C1 segment of cervical spinal cord (tissue), 14 donors: ENCODE measurements at places on chromosomes 2 and 18.

- no peak for DNase-seq
These were observed 1089.5 kb downstream of the LRP1B start for GRCh38 chr2:141041281-141041680.

- no peak for DNase-seq
These were observed 33.4 kb downstream of the SFXN5 start for GRCh38 chr2:73037947-73038585.

DNA sequence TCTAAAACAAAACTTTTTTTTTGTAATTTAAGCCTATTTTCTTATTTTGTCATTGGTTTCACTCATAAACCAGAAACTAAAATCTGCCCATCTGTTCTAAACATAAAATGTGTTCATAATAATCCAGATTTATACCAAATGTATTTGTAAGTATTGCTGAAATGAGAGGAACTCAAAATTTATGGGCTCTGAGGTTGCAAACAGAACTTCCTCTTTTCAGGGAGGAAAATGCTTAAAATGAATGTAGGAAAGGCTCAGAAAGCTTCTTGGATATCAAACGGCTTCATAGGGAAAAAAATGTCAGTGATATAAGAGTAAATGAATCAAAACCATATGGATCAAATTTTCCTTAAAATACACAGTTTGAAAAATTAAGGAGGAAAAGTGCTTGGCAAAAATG, 83.9 kb downstream of the PAX3 start:
- DNase-seq, result no peak

DNA sequence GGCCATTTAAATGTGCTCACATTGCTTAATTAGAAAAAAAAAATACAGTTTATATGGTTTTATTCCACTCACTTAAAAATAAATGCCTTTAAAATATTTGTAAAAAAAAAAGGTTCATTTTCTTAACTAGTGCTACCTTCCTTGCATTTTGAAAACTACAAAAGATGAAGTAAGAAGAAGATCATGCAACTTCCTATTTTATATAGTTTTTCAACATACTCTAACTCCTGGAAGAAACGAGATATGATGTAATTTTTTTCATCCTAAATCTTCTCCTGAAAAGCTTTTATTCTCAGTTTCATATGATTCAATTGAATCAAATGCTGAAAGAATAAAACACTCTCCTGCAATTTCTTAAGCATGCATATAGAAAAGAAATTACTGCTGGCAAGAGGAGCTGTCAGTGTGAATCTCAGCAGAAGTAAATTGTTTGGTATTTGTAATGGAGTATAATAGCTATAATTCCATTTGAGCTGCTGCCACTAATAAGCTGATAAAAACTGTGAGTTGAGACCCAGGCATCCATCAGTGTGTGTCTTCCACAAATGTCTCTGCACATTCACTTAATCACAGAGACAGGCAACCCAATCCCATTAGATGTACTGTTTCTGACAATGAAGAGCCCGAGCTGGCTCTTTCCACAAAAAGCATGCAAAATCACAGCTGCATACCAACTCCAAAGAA, 3.7 kb downstream of the FTCDNL1 start:
- DNase-seq, result no peak

GRCh38 chr18:44887227-44887631, 206.5 kb downstream of the SETBP1 start:
- no peak for DNase-seq

DNA sequence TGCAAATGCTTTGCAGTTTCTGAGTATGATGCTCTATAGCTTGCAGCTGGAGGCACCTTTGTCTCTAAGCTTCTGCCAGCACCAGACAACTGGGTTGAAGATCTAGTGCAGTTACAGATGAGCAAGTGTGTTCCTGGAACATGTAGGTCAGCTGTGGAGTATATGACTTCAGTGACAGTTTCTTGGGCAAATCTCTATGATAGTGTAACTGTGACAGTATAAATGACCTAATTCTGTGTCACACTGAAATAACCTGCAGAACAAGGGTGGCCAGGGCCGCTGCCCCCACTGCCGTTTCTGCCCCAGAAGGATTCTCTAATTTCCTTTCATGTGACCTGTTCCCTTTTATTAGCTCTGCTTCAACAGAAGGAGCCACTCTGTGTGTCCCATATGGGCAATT, 145.3 kb upstream of the DAPL1 start:
- DNase-seq, result no peak

DNA sequence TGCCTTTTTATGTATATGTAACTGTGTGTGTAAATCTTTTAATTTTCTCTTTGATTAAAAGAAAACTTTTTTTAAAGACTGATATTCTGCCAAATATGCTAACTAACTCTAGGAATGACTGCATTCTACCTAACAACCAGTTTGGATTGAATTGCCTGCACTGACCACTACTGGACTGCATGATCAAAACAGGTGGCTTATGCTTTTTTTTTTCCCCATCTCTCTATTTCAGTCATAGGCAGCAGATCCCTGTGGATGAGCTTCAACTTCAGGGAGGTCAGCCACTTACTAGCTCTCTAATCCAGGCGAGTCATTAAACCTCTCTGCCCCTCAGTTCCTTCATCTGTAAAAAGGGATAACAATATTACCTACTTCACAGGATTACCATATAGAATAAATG, 138.6 kb upstream of the SERTAD2 start:
- no peak for DNase-seq

DNA sequence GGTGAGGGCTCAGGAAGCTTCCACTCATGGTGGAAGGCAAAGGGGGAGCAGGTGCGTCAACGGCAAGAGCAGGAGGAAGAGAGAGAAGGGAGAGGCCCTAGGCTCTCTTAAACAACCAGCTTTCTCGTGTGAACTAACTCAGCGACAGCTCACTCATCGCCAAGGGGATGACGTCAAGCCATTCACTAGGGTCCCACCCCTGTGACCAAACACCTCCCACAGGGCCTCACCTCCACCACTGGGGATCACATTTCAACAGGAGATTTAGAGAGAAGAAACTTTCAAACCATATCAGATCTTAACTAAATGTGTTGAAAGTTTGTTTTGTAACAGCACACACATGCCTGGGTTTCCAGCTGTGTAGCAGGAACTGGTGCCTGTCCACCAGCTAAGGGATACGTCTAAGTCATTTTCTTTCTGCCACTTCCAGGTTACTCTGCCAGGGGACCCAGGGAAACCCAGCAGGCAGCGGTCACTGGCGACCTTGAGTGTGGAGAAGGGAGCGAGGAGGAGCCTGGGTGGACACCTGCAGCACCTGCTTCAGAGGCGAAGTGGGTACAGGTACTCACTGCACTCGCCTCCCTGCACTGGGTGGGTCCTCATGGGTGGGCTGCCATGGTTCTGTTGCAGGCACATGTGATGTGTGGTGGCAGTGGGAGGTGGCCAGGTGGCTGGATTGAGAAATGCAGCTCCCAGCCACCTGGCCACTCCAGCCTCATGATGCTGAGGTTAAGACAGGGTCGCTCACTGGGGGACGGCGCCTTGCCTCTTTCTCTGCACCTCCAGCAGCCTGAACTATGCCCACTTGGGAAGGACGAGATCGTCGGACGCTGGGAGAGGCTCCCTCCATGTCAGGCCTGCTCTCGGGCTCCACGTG, 8.4 kb upstream of the GPC1 start:
- DNase-seq, result no peak

DNA sequence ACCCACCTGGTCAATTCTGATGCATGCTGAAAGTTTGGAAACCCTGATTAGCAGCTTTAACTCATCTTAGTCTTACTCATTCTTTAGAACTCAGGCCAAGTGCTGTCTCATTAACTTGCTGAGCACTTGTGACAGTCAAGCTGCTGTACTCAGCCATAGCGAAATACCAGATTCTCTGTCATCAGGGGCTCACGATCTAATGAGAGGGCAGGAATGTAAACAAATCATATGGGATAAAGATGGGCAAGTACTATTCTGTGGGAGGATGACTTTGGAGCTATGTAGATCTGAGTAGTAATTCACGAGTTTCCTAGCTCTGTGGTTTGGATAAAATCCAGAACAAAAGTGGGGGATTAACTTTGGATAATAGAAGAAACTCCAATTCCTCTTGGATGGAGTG, 376.6 kb downstream of the HRH4 start:
- no peak for DNase-seq

DNA sequence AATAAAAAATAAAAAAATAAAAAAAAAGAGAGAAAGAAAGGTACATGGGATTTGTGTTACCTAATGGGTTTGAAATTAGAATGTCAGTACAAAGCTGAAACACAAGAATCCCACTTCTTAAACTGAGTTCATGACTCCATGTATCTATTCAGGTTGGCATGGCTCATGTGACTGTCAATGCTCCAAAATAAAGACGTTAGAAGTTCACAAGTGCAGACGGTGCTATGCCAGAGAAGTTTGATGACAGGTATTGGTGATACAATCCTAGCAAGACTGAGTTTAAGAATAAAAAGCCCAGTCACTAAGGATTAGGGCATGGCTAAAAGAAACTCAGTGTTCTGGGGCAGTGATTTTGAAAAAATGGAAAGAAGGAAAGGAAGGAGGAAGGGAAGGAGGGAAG, 254.3 kb downstream of the XIRP2 start:
- no peak for DNase-seq

DNA sequence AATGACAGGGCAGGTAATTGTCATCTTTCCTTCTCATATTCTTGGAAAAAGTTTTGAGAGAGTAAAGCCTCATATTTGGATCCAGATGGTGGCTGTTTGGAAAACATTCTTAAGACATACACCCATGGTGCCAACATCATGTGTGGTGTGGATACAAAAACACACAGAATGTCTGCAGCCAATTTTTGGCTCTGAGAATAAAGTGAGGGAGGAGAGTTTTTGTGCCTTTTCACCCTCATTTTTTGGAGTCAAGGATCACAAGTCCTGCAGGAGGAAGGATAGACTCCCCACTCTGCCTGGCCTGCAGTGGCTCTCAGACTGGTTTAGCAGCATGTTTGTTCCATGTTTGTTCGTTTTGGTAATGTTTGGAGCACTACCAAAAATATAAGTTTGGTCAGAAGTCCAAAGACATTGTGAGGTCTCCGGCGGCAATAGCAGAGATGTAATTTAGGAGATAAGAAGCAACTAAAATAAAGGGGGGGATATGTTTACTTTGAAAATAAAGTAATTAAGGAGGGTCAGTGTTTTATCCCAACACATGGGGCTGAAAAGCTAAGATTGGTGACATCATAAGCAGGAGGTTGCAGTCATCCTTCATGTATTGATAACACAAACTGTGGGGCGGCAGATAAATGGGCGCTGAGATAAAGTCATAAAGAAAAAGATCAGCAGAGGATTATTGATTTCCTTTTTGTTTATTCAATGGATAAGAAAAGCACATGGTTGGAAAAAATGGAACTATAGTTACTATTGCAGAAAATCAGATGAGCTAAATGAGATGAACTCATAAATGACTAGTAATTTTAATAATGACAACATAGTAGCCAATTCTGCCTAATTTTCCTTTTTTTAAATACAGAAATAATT, 655 bp downstream of the NOSTRIN start:
- DNase-seq, result no peak

DNA sequence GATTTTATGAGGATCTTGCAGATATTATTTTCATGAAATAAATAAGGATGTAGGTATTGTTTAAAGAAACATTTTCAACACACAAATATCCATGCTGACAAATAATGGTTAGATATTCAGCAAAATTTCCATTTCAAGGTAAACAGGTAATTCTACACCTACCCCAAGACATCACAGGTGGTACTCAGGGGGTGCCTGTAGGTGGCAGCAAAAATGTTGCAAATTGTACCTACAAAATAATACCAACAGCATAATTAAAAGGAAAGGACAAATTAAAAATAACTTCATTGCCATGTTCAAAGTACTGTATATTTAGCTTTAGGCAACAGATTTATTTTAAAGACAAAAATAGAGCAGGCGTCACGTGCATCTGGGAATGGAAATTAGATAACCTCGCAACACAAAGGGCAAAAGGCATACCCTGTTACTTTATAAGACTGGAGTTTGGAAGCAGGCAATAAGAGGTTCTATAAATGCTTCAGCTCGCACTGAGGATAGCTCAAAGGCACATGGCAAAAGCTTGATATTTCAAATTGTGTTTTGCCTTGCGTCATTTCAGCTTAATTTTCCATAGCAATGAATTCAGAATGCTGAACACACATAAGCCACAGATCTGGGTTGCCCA, 630.5 kb downstream of the TDRD15 start:
- DNase-seq, result no peak

DNA sequence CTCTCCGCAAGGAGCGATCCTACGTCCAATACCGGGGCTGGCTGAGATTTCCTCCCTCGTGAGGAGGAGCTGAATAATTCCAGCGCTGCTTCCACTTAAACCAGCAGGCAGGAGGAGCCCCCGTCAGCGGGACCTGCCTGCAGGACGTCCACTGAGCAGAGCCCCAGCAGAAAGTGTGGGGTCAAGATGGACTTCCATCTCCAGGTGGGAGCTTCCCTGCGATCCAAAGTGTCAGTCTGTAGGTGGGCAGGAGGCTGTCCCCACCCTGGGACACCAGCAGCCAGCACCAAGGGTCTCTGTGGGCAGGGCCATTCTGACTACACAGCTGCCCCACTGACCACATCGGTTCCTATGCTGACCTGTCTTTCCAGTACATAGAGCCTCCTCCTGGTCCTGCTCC, 462 bp upstream of the OTOS start:
- DNase-seq, result no peak
